Stimulated activated CD8-positive, alpha-beta memory T cell treated with anti-CD3 and anti-CD28 coated beads, Interleukin-2, amount 100 ng/mL, for 48 hours (primary cell): ENCODE measurements at places on chromosomes 2 and 18.

GRCh38 chr2:43540021-43540779 is 55.6 kb downstream of the THADA start:
- DNase-seq: no peak

DNA sequence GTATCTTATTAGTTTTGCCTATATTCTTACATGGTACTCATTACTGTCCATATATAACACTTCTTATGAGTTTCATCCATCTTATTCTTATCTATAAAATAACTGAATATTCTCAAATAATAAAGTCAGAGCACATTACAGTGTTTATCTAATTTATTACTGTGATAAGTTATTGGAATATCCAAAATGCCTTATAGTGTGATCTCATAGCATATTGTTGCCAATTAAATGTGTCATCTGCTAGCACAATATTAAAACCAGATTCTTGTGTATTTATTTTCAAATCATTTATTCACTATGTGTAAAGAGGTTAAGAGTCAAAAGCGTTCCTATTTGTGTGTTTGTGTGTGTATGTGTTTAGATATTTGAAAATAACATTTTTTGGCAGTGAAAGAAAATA is 151.9 kb downstream of the WDR7 start:
- DNase-seq: no peak

- no peak for DNase-seq
Measured at GRCh38 chr2:75465317-75465984, 95.3 kb downstream of the EVA1A start.

DNA sequence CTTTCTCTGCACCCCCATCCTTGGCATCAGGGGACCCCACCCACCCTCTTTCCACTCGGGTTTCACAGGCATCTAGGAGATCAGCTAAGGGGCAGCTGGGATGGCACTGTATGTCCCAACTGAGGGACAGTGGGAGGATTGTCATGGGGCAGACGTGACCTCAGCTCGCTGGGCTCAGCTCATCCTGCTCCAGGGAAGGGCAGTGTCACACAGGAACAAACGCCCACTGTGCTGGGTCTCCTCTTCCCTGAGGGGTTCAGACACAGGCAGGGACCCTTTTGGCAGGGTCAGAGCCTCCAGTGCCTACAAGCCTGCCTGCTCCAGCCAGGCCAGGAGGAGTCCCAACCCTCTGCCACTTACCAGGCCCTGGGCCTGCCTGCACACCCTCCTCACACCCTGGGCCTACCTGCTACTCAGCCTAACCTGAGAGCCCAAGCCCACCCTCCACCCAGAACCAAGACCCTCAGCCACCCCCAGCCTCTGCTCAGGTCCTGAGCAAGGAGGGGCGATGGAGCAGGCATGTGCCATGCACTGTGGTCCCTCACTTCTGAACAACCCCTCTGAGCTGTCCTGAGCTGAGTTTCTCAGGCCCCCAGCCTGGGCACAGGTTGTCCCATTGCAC is 68.2 kb downstream of the HS1BP3 start:
- no peak for DNase-seq

DNA sequence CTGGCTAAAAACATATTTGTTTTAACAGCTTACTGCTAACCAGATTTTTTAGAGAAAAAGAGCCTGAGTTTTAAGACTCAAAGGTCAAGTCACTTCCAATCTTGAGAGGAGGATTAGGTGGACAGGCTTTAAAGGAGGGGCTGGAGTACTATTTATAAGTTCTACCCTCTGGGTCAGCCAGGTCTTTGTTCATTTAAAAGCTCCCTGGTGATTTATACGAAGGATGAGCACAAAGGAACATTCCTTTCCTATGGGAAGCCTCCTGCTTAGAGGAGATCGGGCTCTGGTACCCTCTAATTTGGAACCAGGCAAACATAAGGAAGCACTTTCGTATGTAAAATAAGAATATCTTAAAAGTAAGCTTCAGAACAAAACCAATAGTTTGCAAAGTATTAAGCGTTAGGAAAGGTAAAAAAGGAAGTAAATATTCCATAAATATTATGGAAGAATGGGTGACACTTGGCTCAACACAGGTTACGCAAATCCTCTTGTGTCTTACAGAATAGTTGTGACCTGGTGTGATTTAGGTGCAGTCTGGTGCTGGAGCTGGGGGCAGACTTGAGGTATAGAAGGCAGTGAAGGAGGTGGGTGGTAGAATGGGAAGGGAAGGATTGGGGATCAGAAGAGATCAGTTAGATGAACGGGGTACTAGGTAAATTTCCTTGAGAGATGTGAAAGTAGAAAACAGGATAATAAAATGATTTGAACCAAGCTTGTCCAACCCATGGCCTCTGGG is 35.6 kb downstream of the PDE6D start:
- no peak for DNase-seq

GRCh38 chr2:159227467-159227866 is 59.0 kb downstream of the WDSUB1 start:
- no peak for DNase-seq

GRCh38 chr2:74290466-74291217 is 52.6 kb downstream of the SLC4A5 start:
- no peak for DNase-seq

- no peak for DNase-seq
Measured at GRCh38 chr2:174971868-174972781, 33.1 kb downstream of the CHN1 start.

DNA sequence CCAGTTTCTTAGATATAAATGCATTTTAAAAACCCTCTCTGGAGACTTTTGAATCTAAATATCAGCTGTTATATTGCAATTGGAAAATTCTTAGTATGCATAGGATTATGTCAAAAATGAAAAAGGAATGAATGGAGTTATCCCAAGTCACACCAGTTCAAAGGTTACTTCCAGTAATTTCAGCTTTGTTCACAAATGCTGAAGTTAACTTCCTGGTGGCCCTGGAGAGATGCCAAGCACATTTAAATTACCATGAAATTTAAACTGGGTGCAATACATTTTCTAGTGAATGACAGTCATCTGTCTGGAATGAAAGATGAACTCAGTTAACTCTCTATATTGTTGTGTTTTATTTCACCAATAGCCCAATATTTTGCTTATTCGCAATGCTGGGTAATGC is 753.9 kb downstream of the SUCLG1 start:
- DNase-seq: no peak

DNA sequence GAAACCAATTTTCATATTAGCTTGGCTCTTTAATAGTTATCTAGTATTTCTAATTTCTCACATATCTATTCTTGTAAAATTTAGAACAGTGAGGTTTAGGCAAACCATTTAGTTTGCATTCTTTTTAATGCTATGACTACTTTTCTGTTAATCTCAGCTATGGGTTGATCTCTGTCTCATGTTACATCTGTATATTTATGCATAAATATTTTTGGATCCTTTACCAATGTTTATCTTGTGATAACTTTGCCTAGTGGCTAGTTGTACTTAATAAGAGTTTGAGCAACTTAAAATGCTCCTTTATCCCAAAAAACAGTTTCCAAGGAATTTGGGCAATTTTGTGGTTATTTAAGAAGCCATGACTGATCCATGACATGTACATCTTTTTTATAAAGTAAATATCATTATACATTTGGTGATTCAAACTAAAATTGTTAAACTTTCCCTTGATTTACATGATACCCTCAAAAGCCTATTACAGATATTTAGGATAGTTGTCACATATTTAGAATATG is 86.3 kb downstream of the R3HDM1 start:
- DNase-seq: no peak

DNA sequence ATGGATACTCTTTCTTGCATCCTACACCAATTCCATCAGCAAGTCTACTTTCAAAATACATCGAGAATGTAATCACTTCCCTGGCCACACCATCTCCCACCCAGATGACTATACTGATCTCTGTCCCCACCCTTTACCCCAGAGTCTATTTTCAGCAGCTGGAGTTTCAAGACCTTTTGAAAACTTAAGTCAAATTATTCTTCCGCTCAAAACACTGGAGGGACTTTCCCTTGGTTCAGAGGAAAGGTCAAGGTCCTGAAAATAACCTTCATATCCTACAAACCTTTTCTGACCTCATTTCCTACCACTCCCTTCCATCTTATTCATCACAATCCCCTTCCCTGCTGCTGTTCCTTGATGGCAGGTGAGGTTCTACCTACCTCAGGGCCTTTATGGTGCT is 58.8 kb upstream of the LYPD6 start:
- DNase-seq: no peak

DNA sequence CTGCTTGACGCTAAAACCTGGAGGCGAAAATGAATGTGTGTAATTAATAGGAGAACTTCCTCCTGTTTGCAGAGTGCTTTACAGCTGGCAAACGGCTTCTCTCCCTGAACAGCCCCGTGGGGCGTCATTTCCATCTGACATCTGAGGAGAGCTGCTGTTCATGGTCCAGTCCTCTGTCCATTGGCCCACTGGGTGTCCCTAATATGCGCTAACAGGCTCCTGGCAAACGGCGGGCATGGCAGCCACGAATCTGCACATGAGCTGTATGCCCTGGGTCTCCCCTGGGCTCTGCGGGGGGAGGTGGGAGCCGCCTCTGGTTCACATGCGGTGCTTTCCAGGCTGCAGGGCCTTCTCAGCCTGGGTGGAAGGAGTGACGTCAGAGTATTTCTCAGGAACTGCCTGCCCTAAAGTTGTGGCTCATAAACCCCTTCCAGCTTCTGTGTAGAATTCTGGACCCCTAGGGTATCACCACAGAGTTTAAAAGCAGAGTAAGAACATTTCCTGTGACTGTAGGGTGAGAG is 73.2 kb downstream of the LRRFIP1 start:
- DNase-seq: peak; percentile 79

DNA sequence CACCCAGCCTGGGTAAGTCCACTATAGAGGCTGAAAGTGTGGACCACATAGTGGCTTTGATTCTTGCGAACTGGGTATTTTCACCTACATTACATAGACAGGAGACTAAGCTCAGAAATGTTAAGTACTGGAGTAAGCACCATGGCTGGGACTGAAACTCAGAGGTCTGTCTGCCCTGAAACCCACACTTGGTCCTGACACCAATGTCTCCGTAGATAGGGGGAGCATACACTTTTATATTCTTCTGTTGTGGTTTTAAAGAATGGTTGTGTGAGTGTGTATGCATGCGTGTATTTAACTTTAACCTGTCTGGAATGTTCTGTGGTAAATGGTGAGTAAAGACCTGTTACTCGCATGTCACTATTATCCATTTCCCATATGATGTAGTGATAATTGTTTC is 10.3 kb upstream of the NPPC start:
- no peak for DNase-seq

GRCh38 chr2:152336119-152336853 is 1.3 kb downstream of the FMNL2 start:
- no peak for DNase-seq

DNA sequence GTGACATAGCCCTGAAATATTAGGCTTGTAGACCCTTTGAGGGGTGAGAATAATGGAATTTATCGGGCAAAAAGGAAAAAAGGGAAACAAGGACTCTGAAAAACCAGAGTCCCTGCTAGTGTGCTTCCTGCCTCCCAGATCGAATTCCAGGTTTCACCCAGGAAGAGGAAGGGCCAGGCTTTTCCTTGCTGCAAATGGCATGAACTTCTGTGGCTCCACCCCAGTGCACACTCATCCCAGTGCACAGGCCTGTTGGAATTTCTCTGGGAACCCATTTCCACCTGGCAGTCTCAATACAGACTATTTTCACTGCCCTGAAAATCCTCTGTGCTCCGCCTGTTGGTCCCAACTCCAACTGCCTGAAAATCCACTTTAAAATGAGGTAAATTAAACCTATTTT is 29.9 kb downstream of the C18orf54 start:
- no peak for DNase-seq

DNA sequence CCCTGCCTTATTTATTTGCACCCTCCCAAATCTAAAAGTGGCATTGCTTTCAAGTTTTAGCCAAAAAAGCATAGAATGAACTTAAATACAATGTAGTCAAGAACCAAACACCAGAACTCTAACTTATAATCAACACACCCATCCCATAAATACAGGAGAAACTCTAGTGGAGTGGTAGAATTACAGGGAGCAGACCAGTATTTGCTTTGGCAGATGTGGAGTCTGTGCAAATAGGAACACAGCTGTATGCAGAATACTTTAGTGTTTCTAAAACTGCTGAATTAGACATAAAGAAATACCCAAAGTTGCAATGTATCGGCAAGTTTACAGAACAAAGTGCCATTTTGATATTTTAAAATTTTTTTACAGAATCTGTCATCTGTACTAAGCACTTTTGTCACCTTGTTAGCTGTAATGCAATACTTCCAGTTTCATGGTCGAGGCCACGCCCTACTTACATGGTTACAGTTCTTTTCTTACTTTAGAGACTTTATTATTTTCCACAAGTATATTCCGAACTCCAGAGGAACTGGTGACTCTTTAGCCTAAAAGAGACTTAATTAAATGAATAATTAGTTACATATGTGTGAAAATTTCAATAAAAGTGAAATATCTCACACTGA is 23.7 kb upstream of the COL5A2 start:
- no peak for DNase-seq

GRCh38 chr18:72833471-72833870 is 34.3 kb downstream of the NETO1 start:
- DNase-seq: no peak

- DNase-seq: no peak
Measured at GRCh38 chr18:25726298-25726697, 364.1 kb downstream of the SS18 start.

GRCh38 chr2:235745597-235745996 is 251.8 kb downstream of the AGAP1 start:
- DNase-seq: no peak

DNA sequence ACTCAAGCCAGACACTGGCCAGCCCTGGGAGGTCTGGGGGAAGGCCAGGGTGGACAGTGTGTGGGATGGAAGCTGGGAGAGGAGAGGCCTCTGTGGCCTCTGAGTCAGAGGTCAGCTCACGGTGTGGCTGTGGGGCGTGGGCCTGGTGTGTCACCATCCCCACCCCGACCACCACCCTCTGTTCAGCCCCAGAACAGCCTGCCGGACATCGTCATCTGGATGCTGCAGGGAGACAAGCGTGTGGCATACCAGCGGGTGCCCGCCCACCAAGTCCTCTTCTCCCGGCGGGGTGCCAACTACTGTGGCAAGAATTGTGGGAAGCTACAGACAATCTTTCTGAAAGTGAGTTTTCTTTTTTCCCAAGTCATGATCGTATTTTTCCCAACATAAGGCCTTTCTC is 110.5 kb downstream of the DYSF start:
- DNase-seq: no peak

- no peak for DNase-seq
Measured at GRCh38 chr2:64363848-64364247, 90.1 kb upstream of the LGALSL start.

DNA sequence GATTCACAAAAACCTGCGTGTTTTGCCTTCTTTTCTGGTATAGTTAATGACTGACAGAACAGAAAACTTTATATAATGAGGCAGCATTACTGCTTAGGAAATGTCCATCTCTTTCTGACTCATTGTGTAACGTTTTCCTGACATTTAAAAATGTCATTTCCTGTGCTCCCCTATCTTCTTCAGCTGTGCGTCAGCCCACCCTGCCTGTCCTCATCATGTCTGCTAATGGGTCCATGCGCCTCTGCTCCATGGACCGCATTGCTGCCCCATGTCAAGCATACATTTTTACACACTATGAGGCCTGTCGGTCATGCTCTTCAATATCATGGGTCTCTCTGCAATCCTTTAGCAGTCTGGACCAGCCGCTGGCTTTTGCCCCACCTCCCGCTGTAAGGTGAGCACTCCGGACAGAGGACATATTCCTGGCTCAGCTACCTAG is 234.3 kb downstream of the CDCA7 start:
- no peak for DNase-seq

GRCh38 chr2:84800194-84800805 is 80.6 kb downstream of the TRABD2A start:
- DNase-seq: no peak
